ENCODE measurements at places on chromosomes 1 and 21. TPM values are rescaled to one million over a fixed set of nuclear protein-coding genes. Genes with fewer than 3 reads are reported as not detected.

DNA sequence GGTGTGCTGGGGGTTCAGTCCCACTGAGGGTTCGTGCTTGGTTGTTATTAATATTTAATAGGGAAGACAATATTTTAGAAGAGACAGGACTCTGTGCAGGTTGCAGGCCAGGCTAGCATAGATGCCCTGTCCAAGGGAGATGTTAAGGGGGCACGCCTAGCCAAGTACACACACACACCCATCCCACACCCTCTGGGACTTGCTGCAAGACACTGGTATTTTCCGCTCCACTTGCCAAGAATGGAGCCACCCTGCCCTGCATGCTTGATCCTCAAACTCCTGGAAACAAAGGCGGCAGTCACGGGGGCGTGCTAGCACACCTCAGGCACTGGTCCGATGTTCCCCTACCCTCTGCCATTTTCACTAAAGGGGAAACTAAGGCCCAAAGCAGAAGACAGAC is 99.1 kb downstream of the MRPL37 start:
- DNase-seq, result no peak

- DNase-seq, result no peak
Observed at GRCh38 chr1:89660224-89661061, 27.5 kb downstream of the LRRC8C start.

Gene DNAJC28
- total RNA-seq, result 1.8 TPM

DNA sequence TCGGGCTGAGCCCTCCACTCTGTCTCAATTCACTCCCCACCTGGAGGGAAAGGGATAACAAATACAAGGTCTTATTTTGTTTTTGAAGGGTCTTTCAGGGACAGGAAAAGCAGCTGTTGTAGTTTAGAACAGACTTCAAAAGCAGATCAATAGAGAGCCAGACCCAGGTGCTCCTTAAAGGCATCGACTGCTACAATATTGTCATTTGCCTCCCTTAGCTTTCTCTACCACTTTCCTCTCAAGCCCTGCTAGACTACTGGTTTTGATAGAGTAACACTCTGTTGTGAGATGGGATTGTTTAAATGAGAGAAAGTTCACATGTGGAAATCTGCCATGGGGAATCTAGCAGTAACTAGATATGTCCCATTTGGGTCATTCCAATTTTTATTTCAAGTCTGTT is 24.0 kb downstream of the RGS7 start:
- no peak for DNase-seq

GRCh38 chr1:66305927-66306326 is 228.0 kb upstream of the SGIP1 start:
- no peak for DNase-seq

Gene TRABD2B
- total RNA-seq, result 24.4 TPM

DNA sequence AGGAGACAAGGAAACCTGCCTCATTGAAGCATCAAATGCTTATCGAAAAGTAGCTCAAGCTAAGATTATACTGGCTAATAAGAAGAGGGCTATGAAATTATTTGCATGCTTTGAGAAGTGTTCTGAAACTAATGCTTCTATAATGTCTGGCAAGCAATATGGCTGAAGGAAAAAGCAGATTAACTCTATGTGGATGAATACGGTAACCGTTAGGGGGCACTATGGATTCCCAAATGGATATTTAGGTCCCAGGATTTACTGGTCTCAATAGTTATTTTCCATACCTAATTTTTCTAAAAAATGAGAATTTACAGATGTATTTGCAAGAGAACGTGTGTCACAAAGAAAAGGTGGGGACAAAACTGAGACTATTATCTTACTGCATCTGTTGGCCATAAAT is 34.6 kb upstream of the RRP15 start:
- DNase-seq, result no peak

Gene CELA3A
- total RNA-seq, result not detected

DNA sequence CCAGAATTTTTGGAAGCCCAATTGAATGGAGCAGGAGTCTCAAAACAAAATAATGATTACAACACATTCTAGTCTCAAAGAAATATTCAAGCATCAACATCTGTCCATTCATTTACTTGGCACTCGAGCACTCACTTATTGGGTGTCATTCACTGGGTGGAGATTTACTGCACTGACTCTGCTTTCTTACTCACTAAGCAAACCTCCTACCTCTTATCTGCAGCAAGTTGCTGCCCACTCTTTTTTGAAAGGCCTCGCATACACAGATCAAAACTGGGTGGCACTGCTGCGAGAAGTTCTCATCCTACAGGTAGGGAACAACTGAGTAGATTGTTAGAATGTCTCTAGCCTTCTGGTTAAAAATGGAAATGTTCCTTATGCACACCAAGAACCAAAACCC is 18.0 kb downstream of the RHBDL2 start:
- no peak for DNase-seq

GRCh38 chr1:53391296-53391695 is 63.4 kb upstream of the LRP8 start:
- no peak for DNase-seq

- DNase-seq, result no peak
Observed at GRCh38 chr1:157407917-157408525, 144.3 kb downstream of the FCRL5 start.

Gene RPS27
- total RNA-seq, result 1,800 TPM

DNA sequence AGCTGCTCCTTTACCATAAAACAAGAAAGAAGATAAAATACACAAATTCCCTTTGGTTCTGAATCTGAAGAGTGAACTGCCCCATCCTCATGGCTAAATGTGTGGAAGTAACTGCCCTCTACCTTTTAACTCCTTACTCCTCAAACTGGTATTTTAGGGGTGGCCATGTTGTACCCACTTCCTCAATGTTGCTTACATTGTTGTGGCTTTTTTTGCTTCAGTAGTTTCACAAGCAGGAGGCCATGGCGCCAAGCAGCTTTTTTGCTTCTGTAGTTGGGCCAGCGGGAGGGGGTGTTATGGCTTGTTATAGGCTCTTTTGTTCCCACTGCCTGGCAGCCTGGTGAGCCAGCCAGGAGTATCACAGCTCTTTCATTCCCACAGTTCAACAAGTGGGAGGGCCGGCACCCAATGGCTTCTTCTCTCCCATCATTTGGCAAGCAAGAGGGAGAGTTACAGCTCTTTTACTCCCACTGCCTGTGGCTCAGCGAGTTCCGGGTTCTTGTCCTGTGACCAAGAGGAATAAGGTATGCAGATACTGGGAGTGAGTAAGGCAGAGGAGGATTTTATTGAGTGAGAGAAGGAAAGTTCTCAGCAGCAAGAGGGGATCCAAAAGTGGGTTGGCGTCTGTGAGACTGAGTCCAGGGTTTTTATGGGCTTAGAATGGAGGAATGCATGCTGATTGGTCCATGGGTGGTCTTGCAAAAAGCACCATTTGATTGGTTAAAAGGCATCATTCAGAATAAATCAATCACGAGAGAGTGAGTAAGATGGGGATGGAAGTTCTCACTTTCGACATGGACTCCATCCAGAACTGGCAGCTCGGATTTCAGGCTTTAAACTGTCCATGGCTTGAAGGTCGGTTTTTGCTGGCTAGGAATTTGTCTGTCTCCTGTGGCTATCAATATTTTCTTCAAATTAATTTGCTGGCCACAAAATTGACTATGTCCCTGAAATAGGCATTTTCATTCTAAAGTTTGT is 429.6 kb downstream of the HLX start:
- peak; percentile 81 for DNase-seq

Gene RHD
- total RNA-seq, result not detected

DNA sequence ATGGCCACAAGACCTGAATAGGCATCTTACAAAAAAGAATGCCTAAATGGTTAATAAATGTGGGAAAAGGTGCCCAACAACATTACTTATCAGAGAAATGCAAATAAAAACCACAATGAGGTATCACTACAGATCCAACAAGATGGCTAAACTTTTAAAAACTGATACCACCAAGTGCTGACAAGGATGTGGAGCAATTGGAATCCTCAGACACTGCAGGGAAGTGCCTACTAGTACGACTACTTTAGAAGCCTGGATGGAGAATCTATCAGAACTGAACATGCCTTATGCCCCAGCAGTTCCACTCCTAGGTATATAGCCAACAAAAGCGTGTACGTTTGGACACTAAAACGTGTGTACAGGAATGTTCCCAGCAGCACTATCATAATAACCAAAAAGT is 19.9 kb downstream of the TNFRSF8 start:
- DNase-seq, result no peak

Gene OXCT2
- 1.2 TPM for total RNA-seq

- no peak for DNase-seq
Observed at GRCh38 chr1:75725266-75725665, 757 bp downstream of the ACADM start.

DNA sequence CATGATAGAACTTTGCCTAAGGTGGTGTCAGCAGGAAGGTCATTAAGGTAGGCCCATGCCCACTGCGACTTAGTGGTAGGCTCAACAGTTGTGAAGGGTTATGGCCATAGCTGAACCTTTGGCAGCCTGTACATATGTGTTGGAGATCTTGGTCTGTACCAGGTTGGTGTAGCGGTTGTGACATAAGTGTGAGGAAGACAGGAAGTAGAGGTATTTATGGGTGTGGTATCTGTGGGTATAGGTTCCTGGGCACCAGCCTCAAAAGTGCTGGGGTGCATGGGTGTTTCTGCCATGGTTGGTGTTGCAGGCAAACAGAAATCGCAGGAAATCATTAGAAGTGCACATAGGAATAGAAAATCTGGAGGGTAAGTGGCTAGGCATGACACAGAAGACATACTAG is 18.6 kb upstream of the LRIF1 start:
- DNase-seq, result no peak

GRCh38 chr1:24586970-24587820 is 31.3 kb downstream of the NCMAP start:
- peak; percentile 65 for DNase-seq

DNA sequence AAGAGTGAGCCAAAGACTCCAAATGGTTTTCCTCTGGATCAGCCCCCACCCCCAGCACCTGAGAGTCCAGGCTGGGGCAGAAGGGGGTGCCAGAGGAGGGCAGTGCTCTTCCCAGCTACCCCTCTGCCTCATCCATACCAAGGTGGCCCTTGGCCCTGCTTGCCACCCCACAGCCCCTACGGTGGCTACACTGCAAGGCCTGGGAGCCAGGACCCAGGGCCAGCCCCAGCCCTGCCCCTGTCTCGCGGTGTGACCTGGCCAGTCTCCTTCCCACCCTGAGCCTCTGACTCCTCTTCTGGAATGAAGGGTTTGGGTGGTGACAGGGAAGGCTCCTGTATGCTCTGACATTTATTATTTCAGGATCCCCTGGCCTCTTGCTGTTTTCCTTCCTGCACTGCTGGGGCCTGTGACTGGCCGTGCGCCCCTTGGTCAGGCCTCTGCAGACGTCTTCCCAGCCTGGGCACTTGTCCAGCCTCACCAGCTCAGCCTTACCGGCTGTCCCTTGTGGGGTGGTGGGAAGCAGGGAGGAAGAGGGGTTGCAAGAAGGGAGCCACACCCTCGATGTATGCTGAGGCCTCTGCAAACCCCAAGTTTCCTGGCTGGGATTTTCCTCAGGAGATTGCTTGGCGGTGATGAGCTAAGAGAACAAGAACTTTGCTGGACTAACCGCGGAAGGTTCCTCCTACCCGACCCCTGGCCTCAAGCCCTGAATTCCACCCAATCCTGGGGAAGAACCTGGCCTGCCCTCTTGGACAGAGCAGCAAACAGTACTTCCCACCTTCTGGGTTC is 13.5 kb downstream of the ASAP3 start:
- DNase-seq, result no peak

Gene GJA9
- not detected for total RNA-seq

- no peak for DNase-seq
Observed at GRCh38 chr1:17599954-17600300, 60.4 kb downstream of the ARHGEF10L start.

DNA sequence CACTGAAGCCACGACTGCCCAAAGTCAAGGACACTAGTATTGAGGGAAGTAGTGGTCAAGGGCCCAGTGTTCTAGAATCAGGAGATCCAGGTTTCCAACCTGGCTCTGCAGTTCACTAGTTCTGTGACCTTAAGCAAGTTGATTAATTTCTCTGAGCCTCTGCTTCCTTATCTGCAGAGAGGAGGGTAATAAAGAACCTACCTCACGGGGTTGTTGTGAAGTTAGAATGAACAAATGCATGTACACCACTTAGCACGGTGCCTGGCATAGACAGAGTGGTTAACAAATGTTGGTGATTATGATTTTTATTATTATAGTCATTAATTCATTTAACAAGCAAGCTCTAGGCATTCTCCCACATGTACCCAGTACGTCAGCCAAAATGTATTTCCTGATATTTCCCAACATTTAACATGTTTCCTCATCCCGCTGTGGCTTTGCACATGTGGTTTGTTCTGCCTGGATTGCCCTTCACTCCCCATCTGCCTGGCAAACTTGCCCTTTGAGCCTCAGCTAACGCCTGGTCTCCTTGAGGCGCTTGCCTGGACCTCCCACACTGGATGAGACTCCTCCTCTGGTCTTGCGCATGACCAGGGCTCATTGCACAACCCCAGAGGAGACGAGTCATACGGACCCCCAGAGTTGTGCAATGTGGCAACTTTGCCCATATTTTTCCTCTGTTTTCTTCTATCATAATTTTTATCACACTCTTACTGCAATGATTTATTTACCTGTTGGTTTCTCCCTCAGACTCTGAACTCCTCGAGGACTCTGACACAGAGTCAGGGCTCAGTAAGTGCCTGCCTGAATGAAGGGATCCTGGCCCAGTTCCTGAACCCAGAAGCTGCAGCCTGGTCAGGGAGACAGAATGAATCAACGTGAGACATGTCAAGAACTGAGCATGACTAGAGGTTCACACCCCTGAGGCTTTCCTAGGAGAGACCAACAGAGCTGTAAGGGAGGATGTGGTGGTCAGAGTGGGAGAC is 20.7 kb upstream of the MFSD2A start:
- no peak for DNase-seq
